SK-N-SH (cell line): ENCODE measurements at places on chromosomes 5 and 9. TPM values are rescaled to one million over a fixed set of nuclear protein-coding genes. Genes with fewer than 3 reads are reported as not detected.

DNA sequence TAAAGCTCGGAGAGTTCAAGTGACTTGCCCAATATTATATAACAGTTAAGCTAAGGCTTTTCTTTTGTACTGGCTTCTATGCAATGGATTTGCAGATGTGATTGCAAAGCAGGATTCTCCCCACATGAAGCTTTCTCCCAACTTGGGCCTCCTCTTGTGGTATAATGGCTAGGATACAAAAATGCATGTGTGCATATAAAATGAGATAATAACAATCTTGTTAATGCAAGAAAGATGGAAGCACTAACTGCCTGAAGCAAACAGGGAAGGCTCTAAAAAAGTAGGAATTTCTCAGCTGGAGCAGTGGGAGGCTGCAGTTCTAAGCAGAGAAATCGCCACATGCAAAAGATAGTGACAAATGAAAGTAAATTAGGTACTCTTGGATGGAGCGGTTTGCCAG lies 444.2 kb upstream of the RIOK2 start:
- no peaks in the 10 kb centered on the region for H3K27me3 ChIP-seq
- no peak overlapping the region for H3K27ac ChIP-seq
- no peak overlapping the region for H3K4me3 ChIP-seq
- peaks cover 15% of the 10 kb centered on the region; the same call in 1 of the 2 replicates for H3K4me1 ChIP-seq
- DNase-seq, result no peak

DNA sequence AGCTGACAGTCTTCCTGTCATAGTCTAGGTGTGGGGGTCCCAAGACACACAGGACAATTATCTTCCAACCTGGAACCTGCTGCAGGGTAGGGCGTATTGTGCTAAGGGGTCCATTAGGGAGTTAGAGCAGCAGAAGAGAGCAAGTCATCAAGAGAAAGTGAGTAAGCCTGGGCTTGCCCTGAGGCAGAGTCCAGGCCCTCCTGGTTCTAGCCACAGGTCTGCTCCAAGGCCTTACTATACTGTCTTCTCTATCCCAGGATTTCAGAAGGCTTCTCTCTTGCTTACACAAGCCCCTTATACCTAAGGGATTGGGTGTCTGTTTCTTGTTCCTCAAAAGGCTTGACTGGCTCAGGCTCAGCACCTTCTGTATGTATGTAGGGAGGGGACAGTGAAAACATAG lies 7.7 kb downstream of the P4HA2 start:
- H3K4me1 ChIP-seq, result peaks cover 21% of the 10 kb centered on the region; the same call in 1 of the 2 replicates
- no peak overlapping the region for H3K4me3 ChIP-seq
- no peaks in the 10 kb centered on the region; the same call in 1 of the 2 replicates for H3K36me3 ChIP-seq

GRCh38 chr5:124591583-124591982 lies 154.9 kb downstream of the ZNF608 start:
- H3K27me3 ChIP-seq, result no peaks in the 10 kb centered on the region
- H3K4me3 ChIP-seq, result no peak overlapping the region
- H3K27ac ChIP-seq, result no peak overlapping the region
- DNase-seq, result no peak
- H3K36me3 ChIP-seq, result no peaks in the 10 kb centered on the region
- peaks cover 2% of the 10 kb centered on the region; the same call in 1 of the 2 replicates for H3K4me1 ChIP-seq

DNA sequence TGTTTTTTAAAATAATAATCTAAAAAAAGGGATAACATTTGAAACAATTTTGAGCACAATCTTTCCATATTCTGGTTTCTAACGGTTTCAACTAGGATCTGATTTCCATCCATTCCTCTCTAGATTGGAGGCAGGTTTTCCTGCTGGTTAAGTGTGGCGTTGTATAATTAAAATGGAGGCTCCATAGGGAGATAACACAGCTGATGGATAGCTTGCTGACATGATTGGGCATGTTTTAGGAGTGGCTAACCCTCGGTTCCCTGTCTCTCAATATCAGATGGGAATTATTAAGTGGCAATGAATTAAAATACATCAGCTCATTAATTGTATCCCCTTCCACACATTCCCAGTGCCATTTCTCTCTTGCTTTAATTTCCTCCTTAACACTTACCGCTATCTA lies 209.0 kb downstream of the ALDH1A1 start:
- no peaks in the 10 kb centered on the region for H3K27me3 ChIP-seq
- H3K4me3 ChIP-seq, result no peak overlapping the region
- no peak for DNase-seq
- no peak overlapping the region for H3K27ac ChIP-seq
- no peaks in the 10 kb centered on the region for H3K36me3 ChIP-seq

MORN5 gene
- polyA plus RNA-seq, result not detected in 2 replicates

GMCL2 gene
- polyA plus RNA-seq, result not detected in 2 replicates

WDR31 gene
- polyA plus RNA-seq, result 0.74 and 1.3 TPM in 2 replicates
